RCC 7860 (cell line): ENCODE measurements at places on chromosomes 6 and 20.

- no peak for DNase-seq
Observed at GRCh38 chr6:167528239-167528638, 203.4 kb downstream of the TTLL2 start.

DNA sequence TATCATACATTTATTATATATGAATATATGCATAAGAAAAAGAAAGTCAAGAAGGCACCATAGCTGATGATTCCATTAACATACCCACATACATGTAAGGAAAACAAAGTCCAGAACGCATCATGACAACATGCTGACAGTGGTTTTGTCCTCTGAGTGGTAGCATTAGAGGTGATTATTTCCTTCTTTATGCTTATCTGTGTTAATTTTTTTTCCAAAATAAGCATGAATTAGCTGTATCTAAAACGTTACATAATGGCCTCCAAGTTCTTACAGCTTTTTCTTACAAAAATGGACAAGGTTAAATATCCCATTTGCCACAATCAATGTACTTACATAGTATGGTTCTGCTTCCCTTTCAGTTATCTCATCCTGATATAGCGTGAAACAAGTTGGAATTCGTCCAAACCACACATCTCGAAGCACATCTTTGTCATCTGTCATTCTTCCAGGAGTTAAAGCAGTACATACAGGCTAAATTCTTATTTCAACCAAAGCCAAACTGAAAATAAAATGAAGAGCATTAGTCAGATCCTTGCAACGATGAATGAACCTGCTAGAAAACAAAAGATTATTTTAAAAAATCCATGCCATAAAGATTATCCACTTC lies 9.7 kb downstream of the ATG5 start:
- peak; percentile 60 for DNase-seq

GRCh38 chr6:25118038-25118437 lies 161.1 kb upstream of the CARMIL1 start:
- DNase-seq = no peak

- DNase-seq = peak; percentile 84
Observed at GRCh38 chr6:35096129-35096862, 44.8 kb downstream of the TCP11 start.

DNA sequence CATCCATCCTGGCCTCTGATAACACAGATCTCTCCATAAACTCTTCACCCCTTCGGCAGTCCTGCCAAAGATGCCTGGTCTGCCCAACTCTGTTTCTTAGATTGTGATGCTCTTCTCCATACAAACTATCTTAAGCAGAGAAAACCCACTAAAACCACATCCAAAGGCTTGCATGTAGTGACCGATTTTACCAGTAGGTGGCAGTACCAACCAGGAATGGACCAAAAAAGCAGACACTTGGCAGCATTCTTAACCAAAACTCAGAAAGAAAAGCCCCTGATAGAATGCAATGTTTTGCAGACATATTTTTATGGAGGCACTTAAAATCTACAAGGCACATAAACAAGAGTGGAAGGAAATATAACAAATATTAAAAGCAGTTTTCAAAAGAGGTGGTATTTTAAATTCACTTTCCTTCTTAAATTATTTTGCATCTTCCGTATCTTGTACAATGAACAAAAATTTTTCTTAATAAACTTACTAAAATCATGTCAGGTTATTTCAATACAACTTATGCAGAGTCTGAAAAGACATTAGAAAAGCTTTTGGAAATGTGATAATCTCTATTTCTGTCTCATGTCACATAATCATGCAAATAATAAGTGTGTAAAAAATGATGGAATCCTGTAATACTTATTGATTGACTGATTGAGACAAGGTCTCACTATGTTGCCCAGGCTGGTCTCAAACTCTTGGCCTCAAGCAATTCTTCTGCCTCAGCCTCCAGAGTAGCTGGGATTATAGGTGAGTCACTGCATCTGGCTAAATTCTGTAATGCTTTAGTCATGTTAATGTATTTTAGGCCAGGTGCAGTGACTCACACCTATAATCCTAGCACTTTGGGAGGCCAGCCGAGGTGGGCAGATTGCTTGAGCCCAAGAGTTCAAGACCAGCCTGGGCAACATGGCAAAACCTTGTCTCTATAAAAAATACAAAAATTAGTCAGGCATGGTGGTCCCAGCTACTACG lies 29.4 kb downstream of the LRP11 start:
- peak; percentile 53 for DNase-seq

GRCh38 chr6:123000244-123000770 lies 4.3 kb downstream of the CLVS2 start:
- no peak for DNase-seq
